Activated T-helper 17 cell treated with anti-CD3 and anti-CD28 coated beads, Interleukin-2, amount 50 U/mL, for 72 hours (primary cell): ENCODE measurements at places on chromosomes 16 and 17. TPM values are rescaled to one million over a fixed set of nuclear protein-coding genes. Genes with fewer than 3 reads are reported as not detected.

The CA4 gene
- total RNA-seq, result not detected

The PYDC1 gene
- not detected for total RNA-seq

The PDE6G gene
- total RNA-seq, result 0.89 TPM

The CTRB2 gene
- not detected for total RNA-seq

The CHST4 gene
- total RNA-seq, result not detected

DNA sequence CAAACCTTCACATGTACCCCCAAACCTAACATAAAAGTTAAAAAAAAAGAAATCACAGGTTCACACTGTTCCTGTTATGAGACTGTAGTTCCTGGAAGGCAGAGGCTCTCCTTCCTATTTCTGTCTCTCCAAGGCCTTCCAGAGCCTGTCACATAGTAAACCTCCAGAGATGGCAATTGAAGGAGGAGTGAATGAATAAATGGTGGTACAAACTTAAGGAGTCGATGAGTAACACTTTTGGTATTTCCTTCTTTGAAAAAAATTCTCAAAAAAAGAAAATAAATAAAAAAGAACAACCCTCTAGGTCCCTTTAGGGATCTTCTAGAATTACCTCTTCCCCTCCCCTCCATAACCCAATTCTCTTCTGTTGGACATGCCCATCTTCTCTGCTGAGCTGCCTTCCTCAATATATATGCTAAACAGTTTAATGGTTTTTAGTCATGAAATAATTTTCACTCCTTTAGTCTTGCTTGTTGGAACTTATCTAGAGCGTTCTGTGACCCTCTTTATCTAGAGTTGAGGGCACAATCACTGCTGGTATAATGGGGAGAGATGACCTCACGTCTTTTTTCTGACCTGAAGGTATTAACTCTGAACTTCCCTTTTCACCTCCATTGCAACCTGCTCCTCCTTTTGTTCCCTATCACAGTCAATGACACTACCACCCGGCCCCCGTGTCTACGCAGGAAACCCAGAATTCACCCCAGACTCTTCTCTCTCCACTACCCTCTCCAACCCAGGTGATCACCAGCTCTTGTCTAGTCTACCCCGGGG lies 1.7 kb upstream of the TAF15 start:
- H3K27ac ChIP-seq, result peak overlapping the region; percentile 91
- peaks cover 22% of the 10 kb centered on the region for H3K4me1 ChIP-seq
- peak overlapping the region; percentile 86 for H3K4me3 ChIP-seq
- H3K27me3 ChIP-seq, result no peaks in the 10 kb centered on the region
- no peak for ATAC-seq
- peaks cover 33% of the 10 kb centered on the region for H3K36me3 ChIP-seq

- H3K27me3 ChIP-seq, result peaks cover 30% of the 10 kb centered on the region
- H3K27ac ChIP-seq, result no peak overlapping the region
- H3K4me1 ChIP-seq, result no peaks in the 10 kb centered on the region
- no peak for ATAC-seq
- H3K36me3 ChIP-seq, result no peaks in the 10 kb centered on the region
These were observed 3.9 kb downstream of the ABCC3 start for GRCh38 chr17:50638606-50638965.

DNA sequence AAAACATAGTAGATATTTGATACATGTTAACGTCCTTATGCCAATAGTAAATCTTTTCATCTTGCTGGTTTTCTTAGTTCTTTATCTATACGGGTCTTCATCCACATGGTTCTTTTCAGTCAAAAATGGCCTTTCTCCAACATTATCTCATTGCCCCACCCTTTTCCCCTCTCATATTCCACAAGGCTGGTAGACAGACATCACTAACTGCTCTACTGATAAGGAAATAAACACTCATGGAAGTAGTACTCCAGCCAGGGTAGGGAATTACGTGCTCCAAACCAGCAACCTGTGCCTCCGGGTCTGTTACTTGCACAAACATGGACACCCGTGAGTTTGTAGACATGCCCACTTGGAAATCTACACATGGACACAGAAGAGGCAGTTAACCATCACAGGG lies 141.4 kb downstream of the XYLT1 start:
- no peak overlapping the region for H3K4me3 ChIP-seq
- no peak overlapping the region for H3K27ac ChIP-seq
- H3K36me3 ChIP-seq, result no peaks in the 10 kb centered on the region
- no peaks in the 10 kb centered on the region for H3K4me1 ChIP-seq
- H3K27me3 ChIP-seq, result no peaks in the 10 kb centered on the region
- ATAC-seq, result no peak
